Fibroblast of mammary gland (primary cell): ENCODE measurements at places on chromosomes 11 and 22.
A peak's percentile ranks its signal among the peaks of the same experiment; 100 is the strongest.

DNA sequence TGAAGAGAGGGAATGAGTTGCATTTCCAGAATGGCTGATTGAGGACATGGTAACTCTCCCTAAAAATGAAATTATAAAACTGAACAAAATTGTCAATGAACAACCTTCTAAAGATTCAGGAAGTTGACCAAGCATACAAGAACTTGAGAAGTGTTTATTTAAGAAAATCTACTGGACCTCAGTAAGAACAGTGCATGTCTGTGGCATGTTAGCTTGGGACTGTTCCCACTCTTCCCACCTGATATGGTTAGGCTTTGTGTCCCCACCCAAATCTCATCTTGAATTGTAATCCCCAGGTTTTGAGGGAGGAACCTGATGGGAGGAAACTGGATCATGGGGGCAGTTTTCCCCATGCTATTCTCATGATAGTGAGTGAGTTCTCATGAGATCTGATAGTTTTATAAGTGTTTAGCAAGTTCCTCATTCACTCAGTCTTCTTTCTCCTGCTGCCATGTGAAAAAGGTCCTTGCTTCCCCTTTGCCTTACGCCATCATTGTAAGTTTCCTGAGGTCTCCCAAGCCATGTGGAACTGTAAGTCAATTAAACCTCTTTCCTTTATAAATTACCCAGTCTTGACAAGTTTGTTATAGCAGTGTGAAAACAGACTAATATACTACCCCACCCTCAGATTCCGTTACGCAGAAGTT, 15.4 kb downstream of the MS4A13 start:
- no peak for DNase-seq

DNA sequence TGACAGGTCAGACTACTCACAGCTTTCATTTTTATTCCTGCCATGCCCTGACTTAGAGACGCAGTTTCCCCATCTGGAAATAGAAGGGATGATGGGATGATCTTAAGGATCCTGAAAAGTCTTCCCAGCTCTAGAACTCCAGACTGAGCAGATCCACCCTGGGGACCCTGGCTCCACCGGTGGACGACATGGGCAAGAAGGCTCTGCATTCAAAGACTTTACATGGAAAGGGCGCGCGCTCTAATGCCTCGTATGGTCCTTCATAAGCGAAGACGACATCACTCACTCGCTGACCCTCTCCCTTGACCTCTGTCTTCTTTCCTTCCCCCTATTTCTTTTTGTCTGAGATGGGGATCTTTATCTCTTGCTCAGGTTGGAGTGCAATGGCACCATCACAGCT, 24.4 kb upstream of the PHF21B start:
- DNase-seq = no peak

DNA sequence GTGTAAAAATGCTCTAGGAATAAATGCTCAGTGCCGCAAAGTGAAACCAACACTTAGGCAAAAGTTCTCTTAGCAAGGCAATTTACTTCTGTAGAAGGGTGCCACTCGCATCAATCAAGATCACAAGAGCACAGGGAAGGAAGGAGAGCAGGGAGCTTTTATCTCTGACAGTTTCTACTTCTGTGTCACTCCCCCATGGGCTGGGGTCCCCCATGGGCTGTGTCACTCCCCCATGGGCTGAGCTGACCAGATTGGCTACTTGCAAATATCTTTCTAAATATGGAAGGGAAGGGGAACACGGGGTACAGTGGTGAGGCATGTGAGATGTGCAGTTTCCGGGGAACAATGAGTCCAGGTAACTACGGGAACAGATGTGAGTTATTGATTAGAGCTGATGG, 397 bp downstream of the OR52N2 start:
- DNase-seq = peak; percentile 2

GRCh38 chr22:17846326-17846992, 72.2 kb upstream of the BID start:
- peak; percentile 19 for DNase-seq

DNA sequence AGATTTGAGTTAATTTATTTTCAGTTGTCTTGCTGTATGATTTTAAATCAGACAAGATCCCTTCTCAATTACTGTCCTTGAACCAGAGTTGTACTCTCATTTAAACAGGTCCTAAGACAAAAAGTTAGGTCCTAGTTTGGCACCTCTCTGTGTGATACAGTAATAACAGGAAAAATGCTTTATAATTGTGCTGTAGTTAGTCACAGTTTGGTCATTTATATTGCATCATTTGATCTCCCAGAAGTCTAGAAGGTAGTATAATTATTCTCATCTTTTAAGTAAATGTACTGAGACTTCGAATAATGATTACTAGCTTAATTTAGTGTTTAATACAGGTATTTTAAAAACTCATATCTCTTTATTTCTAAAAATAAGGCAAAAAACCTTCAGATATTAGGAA, 18.1 kb upstream of the LUZP2 start:
- DNase-seq = no peak

- DNase-seq = peak; percentile 70
These were observed 30.4 kb upstream of the CREB3L1 start for GRCh38 chr11:46247090-46247489.

DNA sequence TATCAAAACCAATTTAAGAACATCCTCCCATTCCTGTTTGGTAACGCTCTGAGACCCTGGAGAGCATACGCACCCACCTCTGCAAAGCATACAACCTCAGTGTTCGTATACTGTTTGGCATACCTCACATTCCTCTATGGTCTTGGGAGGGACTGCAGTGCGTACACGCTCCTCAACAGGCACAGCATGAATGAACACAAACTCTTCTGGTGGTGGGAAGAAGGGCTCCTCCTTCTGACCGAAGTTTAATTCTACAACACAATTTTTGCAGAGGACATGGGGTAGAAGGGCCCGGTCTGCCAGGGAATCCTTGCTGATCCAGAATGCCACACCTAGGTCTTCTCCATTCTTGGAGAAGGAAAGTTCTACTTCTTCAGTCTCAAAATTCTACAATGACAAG, 5.3 kb downstream of the HNRNPUL2 start:
- peak; percentile 57 for DNase-seq
